Upper lobe of right lung (tissue), 1 donor: ENCODE measurements at places on chromosomes 11 and 22. TPM values are rescaled to one million over a fixed set of nuclear protein-coding genes. Genes with fewer than 3 reads are reported as not detected.

Gene NOX4
- total RNA-seq = 2.7 TPM

Gene ELFN2
- total RNA-seq = 0.72 TPM

Gene LRP4
- total RNA-seq = 14.0 TPM

Gene PYGM
- total RNA-seq = 2.0 TPM

GRCh38 chr11:102361086-102362031, 14.3 kb downstream of the BIRC2 start:
- DNase-seq = no peak

- no peak for DNase-seq
Measured at GRCh38 chr11:63621071-63621470, 6.8 kb upstream of the PLAAT3 start.

GRCh38 chr11:62139526-62140303, 15.9 kb downstream of the INCENP start:
- DNase-seq = no peak

DNA sequence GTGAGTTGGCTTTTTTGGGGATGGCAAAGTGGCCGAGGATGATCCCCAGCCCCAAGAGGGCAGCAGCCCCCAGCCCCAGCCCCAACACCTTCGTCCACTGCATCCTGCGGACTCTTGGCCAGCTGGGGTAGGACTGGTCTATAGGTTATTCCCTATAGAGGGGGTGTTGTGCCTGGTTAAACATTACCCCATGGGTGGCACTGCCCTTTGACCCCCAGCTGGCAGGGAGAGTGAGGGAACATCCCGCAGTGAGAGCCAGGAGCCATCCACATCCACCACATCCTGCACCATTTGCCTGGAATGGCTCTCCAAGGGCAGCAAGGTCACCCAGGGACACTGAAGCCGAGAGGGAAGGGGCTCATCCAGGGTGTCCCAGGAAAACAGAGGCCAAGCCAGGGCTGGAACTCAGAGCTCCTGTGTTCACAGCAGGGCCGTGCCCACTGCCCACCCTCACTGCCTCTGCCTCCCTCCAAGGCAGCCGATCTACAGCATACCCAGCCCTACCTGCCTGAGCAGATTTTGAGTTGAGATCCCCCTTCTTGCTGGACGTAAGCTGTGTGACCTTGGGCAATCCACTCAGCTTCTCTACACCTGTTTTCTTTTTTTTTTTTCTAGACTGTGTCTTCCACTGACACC, at the start of gene NAALADL1:
NAALADL1 (minus strand) TSS at position 135 of the 636 bp plus-strand sequence; CDS start at position 103, 32 bp downstream.
- no peak for DNase-seq

DNA sequence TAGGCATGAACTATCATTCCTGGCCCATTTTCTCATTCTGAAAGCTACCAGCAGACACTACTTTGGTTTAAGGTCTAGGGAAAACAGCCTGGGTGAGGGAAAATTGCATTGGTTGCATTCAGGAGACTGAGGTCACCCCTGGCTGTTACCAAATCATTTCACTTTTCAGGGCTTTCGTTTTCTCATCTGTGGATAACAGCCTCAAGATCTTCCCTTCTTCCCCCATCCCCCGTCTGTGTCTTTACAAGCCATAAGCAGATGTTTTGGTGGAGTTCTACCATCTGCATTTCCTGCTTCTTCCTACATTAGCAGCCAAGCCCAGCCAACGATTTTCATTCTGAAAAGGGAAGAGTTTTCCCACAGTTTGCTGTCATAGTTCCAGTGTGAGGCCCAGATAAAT, 130.4 kb downstream of the HIPK3 start:
- DNase-seq = no peak

- no peak for DNase-seq
Measured at GRCh38 chr11:129223701-129224149, 31.6 kb upstream of the ARHGAP32 start.
